NCI-H510A treated with DMSO at 0.1 percent for 48 hours (cell line): ENCODE measurements at places on chromosomes 6 and 20.

DNA sequence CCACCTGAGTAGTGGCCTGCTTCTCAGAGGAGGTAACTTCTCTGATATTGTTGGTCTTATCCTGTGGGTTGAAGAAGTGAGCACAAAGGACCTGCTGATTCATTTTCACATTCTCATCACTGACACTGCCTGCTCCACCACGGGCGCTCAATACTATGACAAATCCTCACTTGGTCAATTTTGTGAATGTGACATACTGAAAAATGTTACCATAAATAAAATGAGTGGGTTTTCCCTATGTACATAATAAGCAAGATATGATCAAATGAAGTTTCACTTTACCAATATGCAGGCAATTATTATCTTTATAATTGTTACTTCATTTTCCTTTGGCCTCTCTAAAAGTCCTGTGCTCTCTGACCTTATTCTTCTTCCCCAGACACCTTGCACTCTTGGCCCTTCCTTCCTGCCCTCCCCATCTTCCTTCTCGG lies 71.5 kb upstream of the RIPOR2 start:
- DNase-seq, result no peak

DNA sequence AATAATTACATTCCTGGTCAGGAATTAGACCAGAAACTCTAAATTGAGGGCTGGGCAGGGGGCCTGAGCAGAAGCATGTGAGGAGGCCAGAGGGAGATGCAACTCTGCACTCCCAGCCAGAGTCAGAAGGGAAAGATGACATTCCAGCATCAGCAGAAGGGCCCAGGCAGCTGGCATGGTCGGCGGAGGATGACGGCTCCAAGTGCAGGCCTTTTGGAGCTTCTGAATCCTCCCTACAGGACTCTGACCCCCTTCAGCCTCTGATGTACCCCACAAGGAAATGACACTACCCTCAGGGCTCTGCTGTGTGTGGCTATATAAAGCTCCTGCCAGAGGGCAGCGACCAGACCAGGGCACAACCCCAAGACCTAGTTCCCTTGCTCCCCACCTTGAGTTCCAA lies 1.9 kb downstream of the LRFN2 start:
- DNase-seq, result no peak

- no peak for DNase-seq
Measured at GRCh38 chr6:161222706-161223234, 51.1 kb downstream of the AGPAT4 start.

GRCh38 chr6:17169291-17169690 lies 67.4 kb downstream of the STMND1 start:
- DNase-seq, result no peak

- DNase-seq, result no peak
Measured at GRCh38 chr6:48809245-48809644, 653.8 kb downstream of the MMUT start.

DNA sequence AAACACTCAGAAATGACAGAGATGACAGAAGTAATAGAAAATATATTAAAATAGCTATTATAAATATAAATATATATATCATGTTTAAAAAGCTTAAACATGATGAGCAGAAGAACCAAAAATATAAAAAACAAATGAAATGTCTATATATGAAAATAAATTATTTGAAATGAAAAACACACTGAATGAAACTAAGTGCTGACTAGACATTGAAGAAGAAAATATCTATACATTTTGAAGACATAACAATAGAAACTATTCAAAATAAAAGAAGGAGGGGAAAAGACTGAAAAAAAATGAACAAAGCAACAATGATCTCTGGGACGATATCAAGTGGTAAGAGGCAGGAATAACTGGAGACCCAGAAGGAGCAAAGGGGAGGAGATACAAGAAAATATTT lies 76.8 kb downstream of the RNASET2 start:
- DNase-seq, result no peak

DNA sequence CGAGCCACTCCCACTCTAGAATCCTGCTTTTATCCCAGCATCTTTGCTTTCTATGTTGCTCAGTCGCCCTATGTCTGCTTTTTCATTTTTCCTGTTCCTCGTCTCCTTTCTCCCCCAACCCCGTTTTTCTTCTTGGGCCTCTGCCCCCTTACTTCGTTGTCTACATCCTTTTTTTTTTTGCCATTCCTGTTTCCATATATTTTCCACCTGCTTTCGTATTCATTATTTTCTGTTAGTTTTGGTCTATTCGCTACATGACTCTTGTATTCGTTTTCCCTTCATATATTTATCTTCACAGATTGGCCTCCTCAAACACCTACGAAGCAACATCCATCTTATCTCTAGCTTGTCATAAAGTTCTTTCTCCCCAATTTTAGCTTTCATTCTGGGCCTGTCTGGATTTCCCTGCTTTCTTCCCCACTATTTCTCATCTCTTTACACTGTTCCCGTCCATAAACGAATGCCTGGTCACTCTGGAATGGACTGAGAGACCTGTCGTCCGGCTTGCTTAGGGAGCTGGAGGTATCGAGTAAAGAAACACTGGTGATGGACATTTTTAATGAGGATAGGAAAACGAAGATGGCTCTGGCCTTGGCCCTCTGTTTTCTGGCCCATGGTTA lies 915 bp downstream of the PRRC2A start:
- DNase-seq, result no peak

- DNase-seq, result no peak
Measured at GRCh38 chr6:72789145-72789544, 167.3 kb downstream of the KCNQ5 start.

GRCh38 chr20:4894981-4895381 lies 106.3 kb downstream of the SLC23A2 start:
- DNase-seq, result no peak

- DNase-seq, result no peak
Measured at GRCh38 chr6:15338476-15338875, 92.6 kb downstream of the JARID2 start.
